ENCODE measurements at places on chromosomes 13 and 19.
A peak's percentile ranks its signal among the peaks of the same experiment; 100 is the strongest.

- no peak for DNase-seq
Observed at GRCh38 chr19:40547836-40548235, 28.8 kb upstream of the SHKBP1 start.

GRCh38 chr13:113759525-113760137, 605 bp downstream of the TMEM255B start:
- no peak for DNase-seq

DNA sequence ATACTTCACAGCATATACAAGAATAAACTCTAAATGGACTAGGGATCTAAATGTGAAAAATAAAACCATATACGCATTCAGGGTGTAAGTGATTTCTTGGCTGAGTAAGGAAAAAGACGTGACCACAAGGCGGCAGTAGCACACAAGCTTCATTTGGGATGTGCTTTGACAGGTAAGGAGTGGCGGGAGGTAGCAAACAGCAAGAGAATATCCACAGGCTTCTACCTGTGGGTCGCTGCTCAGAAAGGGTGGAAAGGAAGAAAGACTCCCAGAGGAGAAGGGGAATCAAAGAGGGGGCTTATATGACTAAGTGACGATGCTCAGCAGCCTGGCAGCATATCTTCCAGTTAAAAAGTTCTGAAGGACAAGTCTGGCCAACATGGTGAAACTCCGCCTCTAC, 2.5 kb upstream of the ZNF121 start:
- peak; percentile 79 for DNase-seq

- no peak for DNase-seq
Observed at GRCh38 chr13:107860284-107860683, 355.1 kb downstream of the LIG4 start.

DNA sequence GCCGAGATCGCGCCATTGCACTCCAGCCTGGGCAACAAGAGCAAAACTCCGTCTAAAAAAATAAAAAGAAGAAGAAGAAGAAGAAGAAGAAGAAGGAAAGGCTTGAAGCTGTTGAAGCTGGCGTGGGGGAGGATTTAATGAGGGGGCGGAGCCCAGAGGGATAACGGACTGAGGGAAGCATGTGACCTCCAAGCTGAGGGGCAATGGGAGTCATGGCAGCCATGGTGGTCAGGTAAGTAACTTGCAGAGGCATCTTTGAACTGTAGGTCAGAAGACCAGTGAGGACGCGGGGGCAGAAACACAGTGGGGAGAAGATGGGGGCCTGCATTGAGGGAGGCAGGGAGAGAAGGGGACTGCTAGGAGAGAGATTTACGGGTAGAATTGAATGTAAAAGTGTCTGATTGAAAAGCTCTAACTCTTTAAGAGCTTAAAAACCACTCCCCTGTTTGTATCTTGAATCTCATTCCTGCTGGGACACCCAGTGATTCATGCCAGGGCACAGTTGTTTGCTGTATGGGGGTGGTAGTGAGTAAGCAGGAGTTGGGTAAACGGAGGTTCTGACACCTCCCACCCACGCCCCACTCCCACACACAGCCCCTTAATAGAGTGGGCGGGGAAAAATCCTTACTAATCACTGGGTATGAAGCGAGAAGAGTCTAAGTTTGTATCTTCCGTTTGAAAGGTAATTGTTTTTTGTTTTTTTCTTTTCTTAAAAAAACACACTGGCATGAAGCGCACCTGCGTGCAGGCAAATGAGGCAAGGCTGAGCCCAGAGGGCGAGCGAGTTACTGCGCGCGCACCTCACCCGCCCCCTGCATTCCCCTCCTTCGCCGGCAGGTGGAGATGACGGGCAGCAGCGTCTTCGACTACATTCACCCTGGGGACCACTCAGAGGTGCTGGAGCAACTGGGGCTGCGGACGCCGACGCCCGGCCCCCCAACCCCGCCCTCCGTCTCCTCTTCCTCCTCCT, 13.0 kb downstream of the TMEM160 start:
- peak; percentile 97 for DNase-seq

All from CD4-positive, alpha-beta T cell treated with Interleukin-2 at 100 ng/mL for 4 hours (primary cell).